ENCODE measurements at places on chromosomes 7 and 10.
A peak's percentile ranks its signal among the peaks of the same experiment; 100 is the strongest.

GRCh38 chr7:2687338-2687869, 598 bp upstream of the AMZ1 start:
- H3K27ac ChIP-seq = no peak overlapping the region
- no peaks in the 10 kb centered on the region for H3K36me3 ChIP-seq
- peak; percentile 85 for DNase-seq

GRCh38 chr10:104240078-104240477, 7.9 kb upstream of the CFAP43 start:
- no peak overlapping the region for H3K4me3 ChIP-seq
- H3K36me3 ChIP-seq = no peaks in the 10 kb centered on the region
- DNase-seq = no peak
- peaks cover 16% of the 10 kb centered on the region for H3K27me3 ChIP-seq
- no peak overlapping the region for H3K27ac ChIP-seq

DNA sequence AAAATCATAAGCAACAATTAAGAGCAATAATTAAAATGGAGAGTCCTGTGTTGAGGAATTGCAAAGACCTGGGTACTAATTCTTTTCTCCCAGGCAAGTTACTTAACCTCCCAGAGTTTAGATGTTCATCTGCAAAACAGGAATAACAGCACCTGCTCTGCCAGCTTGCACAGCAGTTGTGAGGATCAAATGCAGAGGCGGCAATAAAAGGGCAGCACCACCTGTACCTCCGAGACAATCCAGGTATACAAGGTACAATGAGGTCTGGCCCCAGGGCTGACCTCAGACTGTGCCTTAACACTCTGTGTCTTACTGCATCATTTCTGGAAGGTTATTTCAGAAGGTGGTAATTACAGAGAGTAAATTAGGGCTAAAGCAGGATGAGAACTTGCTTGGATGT, 14.5 kb upstream of the FAM204A start:
- H3K36me3 ChIP-seq = no peaks in the 10 kb centered on the region
- H3K27ac ChIP-seq = no peak overlapping the region
- H3K4me1 ChIP-seq = no peaks in the 10 kb centered on the region
- H3K4me3 ChIP-seq = no peak overlapping the region
- no peak for DNase-seq

GRCh38 chr10:86443936-86444335, 77.3 kb upstream of the GRID1 start:
- H3K27ac ChIP-seq = no peak overlapping the region
- peaks cover 25% of the 10 kb centered on the region for H3K36me3 ChIP-seq
- H3K4me3 ChIP-seq = no peak overlapping the region
- no peaks in the 10 kb centered on the region for H3K4me1 ChIP-seq

GRCh38 chr7:77216181-77216845, 16.7 kb upstream of the FGL2 start:
- no peak for DNase-seq
- H3K4me1 ChIP-seq = no peaks in the 10 kb centered on the region
- H3K4me3 ChIP-seq = no peak overlapping the region
- H3K36me3 ChIP-seq = no peaks in the 10 kb centered on the region
- H3K27ac ChIP-seq = no peak overlapping the region
- H3K27me3 ChIP-seq = no peaks in the 10 kb centered on the region

DNA sequence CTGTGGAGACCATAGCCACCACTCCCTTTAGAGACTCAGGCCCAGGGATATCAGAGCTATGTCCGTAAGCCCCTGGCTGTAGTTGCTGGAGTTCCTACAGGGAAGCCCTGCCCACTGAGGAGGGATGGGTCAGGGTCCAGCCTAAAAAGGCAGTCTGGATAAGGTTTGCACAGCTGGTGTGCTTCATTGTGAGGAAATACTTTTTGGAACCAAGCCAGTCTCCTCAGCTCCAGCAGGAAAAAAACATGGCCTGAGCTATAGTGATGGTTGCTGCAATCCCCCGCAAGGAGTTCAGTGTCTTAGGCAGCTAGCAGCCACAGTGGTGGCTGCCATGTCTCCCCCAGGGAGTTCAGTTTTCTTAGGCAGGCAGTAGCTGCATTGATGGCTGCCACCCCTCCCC, 52.6 kb upstream of the CYP2C8 start:
- no peak overlapping the region for H3K27ac ChIP-seq
- H3K4me1 ChIP-seq = no peaks in the 10 kb centered on the region
- no peaks in the 10 kb centered on the region for H3K27me3 ChIP-seq
- no peak overlapping the region for H3K4me3 ChIP-seq

- no peak overlapping the region for H3K27ac ChIP-seq
- peaks cover 6% of the 10 kb centered on the region for H3K4me1 ChIP-seq
- no peak overlapping the region for H3K4me3 ChIP-seq
- no peaks in the 10 kb centered on the region for H3K27me3 ChIP-seq
- no peak for DNase-seq
Observed at GRCh38 chr7:23001610-23002009, 12.3 kb downstream of the HYCC1 start.

DNA sequence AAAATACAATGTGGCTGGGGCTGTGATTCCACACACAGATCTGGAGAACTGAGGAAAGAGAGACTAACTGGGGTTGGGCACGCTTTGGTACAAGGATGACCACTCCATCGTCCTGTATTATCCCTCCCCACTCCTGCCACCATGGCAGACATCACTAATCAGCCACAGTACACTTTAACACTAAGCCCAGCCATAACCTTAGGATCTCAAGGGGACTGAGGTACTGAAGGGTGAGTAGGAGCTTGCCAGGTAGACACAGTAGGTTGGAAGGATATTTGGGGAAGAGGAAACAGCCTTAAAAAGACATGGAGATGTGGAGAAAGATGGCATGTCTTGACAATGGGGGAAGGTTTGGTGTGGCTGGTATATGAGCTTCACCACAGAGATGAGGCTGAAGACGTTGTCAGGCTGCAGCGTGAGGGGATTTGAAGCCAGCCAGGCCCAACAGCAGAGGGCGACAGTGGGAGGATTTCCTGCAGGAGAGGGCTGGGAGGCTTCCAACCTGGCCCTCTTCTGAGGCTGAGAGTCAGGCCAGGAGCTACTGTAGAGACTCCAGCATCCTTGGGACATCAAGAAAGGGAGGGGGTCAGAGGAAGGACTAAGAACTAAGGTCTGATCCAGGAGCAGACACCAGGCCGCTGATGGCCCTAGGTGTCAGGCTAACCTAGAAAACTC, 58.6 kb upstream of the COL13A1 start:
- no peak overlapping the region for H3K27ac ChIP-seq
- H3K36me3 ChIP-seq = no peaks in the 10 kb centered on the region
- no peaks in the 10 kb centered on the region for H3K27me3 ChIP-seq
- peak; percentile 49 for DNase-seq

DNA sequence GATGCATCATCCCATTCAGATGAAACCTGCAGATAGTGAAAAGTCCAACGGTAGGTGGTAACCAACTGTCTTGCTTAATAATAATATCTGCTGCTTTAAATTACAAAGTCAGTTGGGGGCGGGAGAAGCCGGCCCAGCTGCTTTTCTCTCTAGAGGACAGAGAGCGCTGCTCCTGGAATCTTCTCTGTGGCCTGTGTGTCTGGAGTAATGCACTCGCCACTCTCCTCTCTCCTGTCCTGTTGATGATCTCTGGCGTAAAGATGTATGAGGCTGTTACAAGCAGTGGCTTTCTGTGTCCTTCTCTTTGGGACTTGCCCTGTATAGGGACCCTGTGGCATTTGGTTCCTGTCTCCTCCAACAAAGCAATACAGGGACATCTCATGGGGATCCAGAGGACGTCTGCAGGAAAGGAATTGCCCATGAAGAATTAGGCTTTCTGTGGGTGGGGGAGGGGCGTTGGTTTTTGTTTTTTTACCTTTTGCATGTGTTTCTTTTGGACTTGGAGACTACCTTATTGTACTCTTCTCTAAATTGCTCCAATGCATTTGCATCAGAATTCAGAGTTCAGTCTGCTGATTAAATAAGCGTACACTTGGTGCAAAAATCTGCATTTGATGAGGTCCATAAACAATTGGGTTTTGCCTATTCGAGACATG, 231.6 kb downstream of the CELF2 start:
- H3K36me3 ChIP-seq = peaks cover 12% of the 10 kb centered on the region
- H3K4me3 ChIP-seq = no peak overlapping the region
- peaks cover 3% of the 10 kb centered on the region for H3K4me1 ChIP-seq

DNA sequence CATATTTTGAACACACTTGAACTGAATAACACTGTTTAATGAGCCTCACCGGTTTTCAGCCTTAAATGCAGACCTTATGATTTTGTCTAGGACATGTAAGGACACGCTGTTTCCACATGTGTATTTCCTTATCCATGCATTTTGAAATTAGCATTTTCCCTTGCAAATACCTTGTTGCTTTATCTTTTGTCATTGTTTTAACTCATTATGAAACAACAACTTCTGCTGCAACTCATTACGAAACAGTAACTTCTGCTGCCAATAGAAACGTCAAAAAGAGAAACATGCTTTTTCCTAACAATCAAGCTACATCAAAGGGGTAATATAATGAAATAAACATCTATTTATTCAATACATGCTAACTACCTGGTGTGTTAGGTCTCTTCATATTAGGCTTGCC, 322.0 kb downstream of the AGMO start:
- no peaks in the 10 kb centered on the region for H3K27me3 ChIP-seq
- H3K4me1 ChIP-seq = no peaks in the 10 kb centered on the region
- no peak overlapping the region for H3K27ac ChIP-seq
- DNase-seq = no peak

- no peak overlapping the region for H3K27ac ChIP-seq
- H3K4me1 ChIP-seq = no peaks in the 10 kb centered on the region
- H3K36me3 ChIP-seq = no peaks in the 10 kb centered on the region
- no peaks in the 10 kb centered on the region for H3K27me3 ChIP-seq
Observed at GRCh38 chr10:4623200-4623599, 202.8 kb upstream of the AKR1E2 start.

- H3K4me1 ChIP-seq = peaks cover 1% of the 10 kb centered on the region
- peaks cover 15% of the 10 kb centered on the region for H3K36me3 ChIP-seq
- H3K27ac ChIP-seq = no peak overlapping the region
- no peak for DNase-seq
- H3K27me3 ChIP-seq = no peaks in the 10 kb centered on the region
- H3K4me3 ChIP-seq = no peak overlapping the region
Observed at GRCh38 chr7:151144387-151144786, 23.1 kb downstream of the GBX1 start.

- DNase-seq = peak; percentile 96
- no peaks in the 10 kb centered on the region for H3K27me3 ChIP-seq
- H3K27ac ChIP-seq = peak overlapping the region; percentile 95
- peaks cover 9% of the 10 kb centered on the region for H3K4me1 ChIP-seq
- peak overlapping the region; percentile 83 for H3K4me3 ChIP-seq
Observed at GRCh38 chr7:5425507-5426225, 2.0 kb upstream of the TNRC18 start.

- no peaks in the 10 kb centered on the region for H3K27me3 ChIP-seq
- H3K4me1 ChIP-seq = peaks cover 30% of the 10 kb centered on the region
- no peaks in the 10 kb centered on the region for H3K36me3 ChIP-seq
Observed at GRCh38 chr10:97714401-97715258, 1.1 kb downstream of the MARVELD1 start.

DNA sequence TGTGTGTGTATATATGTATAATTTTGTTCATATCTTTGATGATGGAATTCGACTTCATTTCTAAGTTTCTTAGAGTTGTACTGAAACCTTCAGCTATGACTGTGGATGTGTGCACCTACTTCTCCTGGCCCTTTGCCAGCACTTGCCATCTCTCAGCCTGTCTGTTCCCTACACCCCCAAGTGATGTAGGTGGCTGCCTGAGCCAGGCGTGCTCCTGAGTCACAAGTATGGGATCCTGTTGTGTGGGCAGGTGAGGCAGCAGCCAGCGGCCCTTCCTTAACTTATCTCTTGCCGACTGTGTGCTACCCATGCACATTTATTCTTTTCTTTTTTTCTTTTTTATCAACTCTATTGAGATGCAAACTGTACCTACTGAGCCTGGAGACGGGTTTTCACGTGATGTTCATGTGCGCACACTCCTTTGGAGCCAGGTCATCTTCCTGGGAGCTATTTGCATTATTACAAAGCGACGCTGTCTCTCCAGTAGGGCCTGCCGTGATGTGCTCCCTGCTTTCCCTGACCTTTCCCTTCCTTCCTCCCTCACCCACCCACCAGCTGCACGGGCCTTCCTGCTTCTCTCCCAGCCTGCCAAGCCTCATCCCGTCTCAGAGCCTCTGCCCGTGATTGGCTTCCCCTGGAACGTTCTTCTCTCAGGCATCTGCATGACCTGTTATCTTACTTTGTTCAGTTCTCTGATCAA, 31.3 kb upstream of the GALNT11 start:
- H3K27me3 ChIP-seq = no peaks in the 10 kb centered on the region
- H3K27ac ChIP-seq = no peak overlapping the region
- no peaks in the 10 kb centered on the region for H3K4me1 ChIP-seq
- no peak overlapping the region for H3K4me3 ChIP-seq
- no peaks in the 10 kb centered on the region for H3K36me3 ChIP-seq

DNA sequence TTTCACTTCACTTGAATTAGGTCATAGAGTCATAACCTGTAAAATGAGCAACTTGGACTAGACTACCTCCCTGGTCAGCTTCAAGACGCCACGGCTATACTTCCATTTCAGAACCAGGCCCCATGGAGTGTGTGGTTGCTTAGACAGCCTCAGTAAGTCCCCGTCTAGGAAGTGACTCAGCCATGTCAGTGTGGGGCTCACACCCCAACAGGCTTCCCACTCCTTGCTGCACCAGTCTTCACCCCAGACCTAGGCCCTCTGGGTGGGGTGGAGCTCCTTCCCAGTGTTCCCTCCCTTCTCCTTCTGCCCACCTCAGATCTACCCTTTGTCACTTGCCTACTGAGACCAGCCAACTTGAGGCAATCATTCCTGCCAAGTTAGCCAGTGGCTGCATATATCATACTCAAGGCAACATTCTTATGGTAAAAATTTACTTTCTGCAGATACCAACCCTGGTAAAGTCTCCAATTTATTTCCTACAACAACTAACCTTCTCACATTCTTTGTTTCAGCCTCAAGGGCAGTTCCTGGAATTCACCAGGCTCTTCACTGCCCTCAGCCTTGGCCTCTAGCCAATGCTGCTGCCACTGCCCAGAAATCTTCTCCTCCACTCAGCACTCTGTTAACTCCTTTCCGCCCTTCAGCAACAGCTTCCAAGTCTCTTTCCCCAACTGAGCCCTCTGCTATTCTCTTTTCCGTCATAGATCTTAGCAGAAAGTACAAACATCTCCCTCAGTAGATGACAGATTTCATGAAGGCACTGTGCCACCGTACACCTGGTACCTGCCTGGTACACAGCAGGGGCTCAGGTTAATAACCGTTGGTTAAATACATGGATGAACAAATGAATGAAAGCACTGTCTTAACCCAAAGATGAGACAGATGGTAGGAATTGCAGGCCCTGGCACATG, 31.3 kb upstream of the ZNRF2 start:
- peaks cover 19% of the 10 kb centered on the region for H3K4me1 ChIP-seq
- H3K36me3 ChIP-seq = no peaks in the 10 kb centered on the region
- DNase-seq = peak; percentile 67

DNA sequence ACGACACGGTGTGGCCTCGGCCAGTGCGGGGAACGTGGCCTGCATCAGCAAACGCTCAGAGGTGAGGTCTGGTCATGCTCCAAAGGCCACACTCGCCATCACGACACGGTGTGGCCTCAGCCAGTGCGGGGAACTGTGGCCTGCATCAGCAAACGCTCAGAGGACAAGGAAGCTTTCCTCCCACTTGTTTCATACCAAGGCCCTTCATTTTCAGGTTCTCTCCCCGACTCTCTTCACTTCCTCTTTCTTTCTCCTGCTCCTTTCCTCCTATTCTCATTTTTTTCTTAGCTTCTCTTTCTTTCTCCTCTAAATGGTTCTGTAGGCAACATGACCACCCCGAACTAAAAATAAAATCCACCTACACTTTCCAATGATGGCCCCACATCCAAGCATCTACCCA, 384.4 kb upstream of the SHH start:
- H3K4me1 ChIP-seq = no peaks in the 10 kb centered on the region
- no peaks in the 10 kb centered on the region for H3K36me3 ChIP-seq
- DNase-seq = no peak
- H3K4me3 ChIP-seq = no peak overlapping the region
- H3K27me3 ChIP-seq = peaks cover 52% of the 10 kb centered on the region
- no peak overlapping the region for H3K27ac ChIP-seq

GRCh38 chr10:75358132-75358531, 43.4 kb downstream of the ZNF503 start:
- no peak for DNase-seq
- no peak overlapping the region for H3K4me3 ChIP-seq
- no peaks in the 10 kb centered on the region for H3K36me3 ChIP-seq
- no peaks in the 10 kb centered on the region for H3K27me3 ChIP-seq

All from SJCRH30 (cell line).